ENCODE measurements at places on chromosomes 16 and 17.
A peak's percentile ranks its signal among the peaks of the same experiment; 100 is the strongest.

- H3K36me3 ChIP-seq = no peaks in the 10 kb centered on the region
- no peak overlapping the region for H3K4me3 ChIP-seq
- DNase-seq = no peak
- no peaks in the 10 kb centered on the region for H3K27me3 ChIP-seq
- peaks cover 15% of the 10 kb centered on the region for H3K4me1 ChIP-seq
- no peak overlapping the region for H3K27ac ChIP-seq
These were observed 9.5 kb downstream of the XPO6 start for GRCh38 chr16:28202147-28202746.

GRCh38 chr16:67953641-67954375 lies 9.9 kb upstream of the LCAT start:
- no peak for DNase-seq
- H3K36me3 ChIP-seq = peaks cover 100% of the 10 kb centered on the region
- peaks cover 8% of the 10 kb centered on the region for H3K4me1 ChIP-seq
- no peak overlapping the region for H3K4me3 ChIP-seq
- peak overlapping the region; percentile 1 for H3K27ac ChIP-seq
- no peaks in the 10 kb centered on the region for H3K27me3 ChIP-seq

DNA sequence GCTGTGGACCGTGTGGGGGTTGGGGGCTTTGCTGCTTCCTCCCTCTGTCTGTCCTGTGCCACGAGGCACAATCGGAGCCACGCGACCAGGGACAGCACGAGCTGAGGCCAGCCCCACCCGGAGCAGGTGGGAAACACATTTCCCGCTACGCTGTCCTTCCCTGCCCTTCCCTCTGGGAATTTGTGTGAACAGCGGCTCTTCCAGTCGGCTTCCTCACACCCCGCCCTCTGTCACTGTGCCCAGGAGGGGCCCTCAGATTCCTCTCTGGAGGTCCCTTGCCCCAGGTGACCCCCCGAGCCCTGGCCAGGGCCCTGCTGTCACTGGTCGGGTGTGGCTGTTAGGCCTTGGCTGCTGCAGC lies 19.6 kb downstream of the SPIRE2 start:
- no peaks in the 10 kb centered on the region for H3K36me3 ChIP-seq
- no peaks in the 10 kb centered on the region for H3K27me3 ChIP-seq
- H3K27ac ChIP-seq = no peak overlapping the region

DNA sequence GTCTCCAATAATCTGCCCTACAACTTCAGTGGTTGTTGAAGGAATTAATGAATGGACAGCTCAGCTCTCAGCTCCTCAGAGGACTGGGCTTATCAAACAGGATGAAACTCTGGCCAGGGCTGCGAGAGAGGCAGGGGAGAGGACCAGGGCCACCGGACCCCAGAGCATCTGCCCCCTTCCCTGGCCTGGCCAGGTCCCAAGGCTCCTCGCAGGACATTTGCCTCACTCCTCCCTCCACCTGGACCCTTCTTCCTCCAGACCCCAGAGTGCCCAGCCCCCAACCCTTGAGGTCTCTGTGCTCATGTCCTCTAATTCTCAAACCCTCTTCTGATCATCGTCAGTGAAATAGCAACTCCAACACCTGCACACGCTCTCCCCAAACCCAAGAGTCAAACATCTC lies 3.7 kb downstream of the CD300C start:
- H3K4me1 ChIP-seq = no peaks in the 10 kb centered on the region
- H3K4me3 ChIP-seq = no peak overlapping the region
- no peaks in the 10 kb centered on the region for H3K36me3 ChIP-seq

GRCh38 chr17:76772842-76773525 lies 35.1 kb downstream of the MFSD11 start:
- peaks cover 94% of the 10 kb centered on the region for H3K36me3 ChIP-seq
- H3K27me3 ChIP-seq = no peaks in the 10 kb centered on the region
- peak overlapping the region; percentile 63 for H3K27ac ChIP-seq
- peaks cover 11% of the 10 kb centered on the region for H3K4me1 ChIP-seq
- DNase-seq = peak; percentile 38

DNA sequence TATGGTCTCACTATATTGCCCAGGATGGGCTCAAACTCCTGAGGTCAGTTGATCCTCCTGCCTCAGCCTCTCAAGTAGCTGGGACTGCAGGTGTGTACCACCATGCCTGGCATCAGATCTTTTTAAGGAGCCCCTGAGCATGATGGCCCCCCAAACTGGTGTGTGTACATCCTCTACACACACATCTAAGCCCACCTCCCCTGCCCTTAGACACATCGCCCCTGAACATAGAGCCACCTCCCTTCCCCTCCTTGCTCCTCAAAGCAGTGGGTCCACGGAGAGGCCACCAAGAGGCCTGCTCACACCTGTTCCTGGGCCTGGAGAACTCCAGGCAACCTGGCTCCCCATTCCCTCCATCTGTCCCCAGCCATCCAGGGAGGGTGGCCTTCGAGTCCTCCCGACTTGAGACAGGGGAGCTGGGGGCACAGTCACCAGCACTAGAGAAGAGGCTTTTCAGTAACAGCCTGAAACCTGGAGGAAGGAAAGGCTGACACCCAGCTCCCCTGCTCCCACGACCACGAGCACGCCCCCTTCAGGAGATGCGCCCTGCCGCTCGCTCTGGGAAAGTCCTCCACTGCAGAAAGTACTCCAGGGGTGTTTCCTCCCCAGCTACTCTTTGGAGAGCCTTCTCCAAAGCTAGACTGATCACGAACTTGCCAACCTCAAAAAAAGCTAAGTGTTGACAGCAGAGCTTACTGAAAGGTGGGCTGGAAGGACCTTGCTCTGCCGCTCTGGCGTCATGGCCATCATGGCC lies 12.6 kb upstream of the PRR29 start:
- H3K27ac ChIP-seq = peak overlapping the region; percentile 59
- peaks cover 32% of the 10 kb centered on the region for H3K4me1 ChIP-seq
- H3K27me3 ChIP-seq = no peaks in the 10 kb centered on the region
- H3K36me3 ChIP-seq = no peaks in the 10 kb centered on the region
- peak; percentile 54 for DNase-seq
- no peak overlapping the region for H3K4me3 ChIP-seq

DNA sequence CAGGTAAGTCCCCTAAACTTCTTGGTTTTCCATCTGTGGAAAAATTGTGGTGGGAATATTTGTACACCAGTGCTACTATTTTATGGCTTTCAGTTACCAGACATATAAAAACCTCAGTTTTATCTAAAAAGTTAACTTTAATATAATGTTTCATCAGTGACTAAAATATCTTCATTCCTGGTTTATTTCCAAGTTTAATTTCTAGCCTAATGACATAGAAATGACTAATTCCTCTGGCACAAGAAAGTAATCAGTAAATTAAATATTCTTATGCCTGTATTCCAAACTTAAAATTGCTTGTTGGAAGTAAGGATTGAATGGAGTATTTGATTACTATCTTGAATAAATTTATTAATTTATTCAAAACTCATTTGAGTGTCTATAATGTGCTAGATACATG lies 757.0 kb downstream of the CDH11 start:
- no peak for DNase-seq
- H3K36me3 ChIP-seq = no peaks in the 10 kb centered on the region
- H3K27ac ChIP-seq = no peak overlapping the region
- no peaks in the 10 kb centered on the region for H3K4me1 ChIP-seq
- no peaks in the 10 kb centered on the region for H3K27me3 ChIP-seq

- no peaks in the 10 kb centered on the region for H3K36me3 ChIP-seq
- no peak for DNase-seq
- no peak overlapping the region for H3K4me3 ChIP-seq
- no peaks in the 10 kb centered on the region for H3K27me3 ChIP-seq
These were observed 5.0 kb upstream of the CCDC42 start for GRCh38 chr17:8749616-8750015.

DNA sequence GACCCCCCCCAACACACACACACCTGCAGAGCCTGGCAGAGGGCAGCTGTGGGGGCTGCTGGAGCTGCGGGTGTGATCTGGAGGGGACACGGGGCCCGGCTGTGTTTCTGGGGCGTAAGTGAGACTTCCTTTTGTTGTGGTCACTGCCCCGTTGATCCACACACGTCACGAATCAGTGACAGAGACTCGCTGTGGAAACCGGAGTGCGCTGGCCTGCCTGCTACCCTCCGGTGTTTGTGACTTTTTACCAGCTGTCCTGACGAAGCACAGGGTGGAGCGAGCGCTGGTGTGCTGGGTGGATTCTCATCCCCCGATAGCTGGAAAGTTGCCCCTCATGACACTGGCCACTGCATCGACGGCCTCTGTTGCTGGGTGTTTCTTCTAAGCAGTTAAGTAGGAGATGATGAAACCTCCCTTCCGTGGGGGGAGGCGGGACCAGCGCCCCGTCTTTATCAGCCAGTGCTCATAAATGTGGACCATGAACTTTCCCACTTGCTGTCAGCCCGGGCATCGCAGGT lies 2.3 kb downstream of the METRNL start:
- DNase-seq = no peak
- peak overlapping the region; percentile 98 for H3K4me3 ChIP-seq
- peaks cover 35% of the 10 kb centered on the region for H3K4me1 ChIP-seq
- H3K27me3 ChIP-seq = no peaks in the 10 kb centered on the region
- H3K27ac ChIP-seq = peak overlapping the region; percentile 88

DNA sequence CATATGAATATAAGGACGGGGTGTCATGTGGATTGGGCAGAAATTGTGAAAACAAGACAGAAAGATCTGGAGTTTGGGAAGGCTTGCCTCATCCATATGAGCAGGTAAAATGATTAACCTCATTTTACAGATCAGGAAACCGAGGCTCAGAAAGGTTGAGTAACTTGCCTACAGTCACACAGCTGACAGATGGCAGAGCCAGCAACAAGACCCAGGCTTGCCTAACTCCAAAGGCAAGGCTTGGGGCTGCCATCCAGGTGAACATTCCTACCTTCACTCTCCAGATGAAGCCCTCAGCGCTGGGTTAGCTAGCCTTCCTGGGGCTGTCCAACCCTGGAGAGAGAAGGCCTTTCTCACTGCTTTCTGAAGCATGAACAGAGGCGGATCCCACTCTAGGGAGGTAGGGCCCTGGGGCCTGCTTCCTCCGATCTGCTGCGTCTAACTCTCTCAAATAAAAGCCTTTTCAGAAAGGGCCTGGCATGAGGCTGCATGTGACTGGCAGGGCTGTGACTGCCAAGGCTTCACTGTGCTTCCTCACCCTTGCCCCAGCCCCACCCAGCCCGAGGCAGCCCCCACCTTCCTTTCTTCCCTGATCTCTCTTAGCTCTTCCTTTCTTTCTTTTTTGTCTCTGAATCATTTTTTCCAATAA lies 107.8 kb downstream of the GNAO1 start:
- H3K27me3 ChIP-seq = no peaks in the 10 kb centered on the region
- DNase-seq = no peak
- no peak overlapping the region for H3K4me3 ChIP-seq
- H3K4me1 ChIP-seq = peaks cover 38% of the 10 kb centered on the region
- H3K36me3 ChIP-seq = no peaks in the 10 kb centered on the region
